ENCODE measurements at places on chromosomes 7 and 10.
A peak's percentile ranks its signal among the peaks of the same experiment; 100 is the strongest.

- peak; percentile 35 for DNase-seq
Observed at GRCh38 chr7:38311329-38311937, 38.0 kb upstream of the TARP start.

DNA sequence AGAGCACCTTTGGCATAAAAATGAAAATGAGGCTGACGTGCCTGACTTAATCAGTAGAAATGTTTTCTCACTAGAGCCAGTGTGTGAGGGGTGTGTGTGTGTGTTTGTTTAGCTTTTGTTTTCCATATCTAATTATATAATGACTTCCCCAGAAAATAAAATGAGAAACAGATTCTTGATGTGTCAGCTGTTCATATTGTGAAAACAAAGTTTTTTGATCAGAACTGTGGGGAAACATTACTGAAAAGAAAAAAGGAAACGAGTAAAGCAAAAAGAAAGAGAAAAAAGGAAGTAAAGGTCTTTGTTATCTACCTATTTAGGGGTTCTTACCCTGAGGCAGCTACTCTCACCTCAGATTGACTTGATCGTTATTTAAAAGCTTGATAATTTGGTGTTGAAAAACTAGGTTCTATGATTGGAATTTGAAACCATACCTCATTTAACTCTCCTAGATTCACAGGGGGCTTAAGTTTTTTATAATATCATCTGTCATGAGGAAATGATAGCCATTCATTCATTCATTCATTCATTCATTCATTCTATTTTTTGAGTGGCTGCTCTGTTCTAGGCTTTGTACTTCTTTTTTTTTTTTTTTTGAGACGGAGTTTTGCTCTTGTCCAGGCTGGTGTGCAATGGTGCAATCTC, 58.0 kb downstream of the CREM start:
- no peak for DNase-seq

GRCh38 chr10:129538236-129538635, 71.2 kb downstream of the MGMT start:
- no peak for DNase-seq

- no peak for DNase-seq
Observed at GRCh38 chr10:14674376-14675050, 100.2 kb downstream of the FAM107B start.

DNA sequence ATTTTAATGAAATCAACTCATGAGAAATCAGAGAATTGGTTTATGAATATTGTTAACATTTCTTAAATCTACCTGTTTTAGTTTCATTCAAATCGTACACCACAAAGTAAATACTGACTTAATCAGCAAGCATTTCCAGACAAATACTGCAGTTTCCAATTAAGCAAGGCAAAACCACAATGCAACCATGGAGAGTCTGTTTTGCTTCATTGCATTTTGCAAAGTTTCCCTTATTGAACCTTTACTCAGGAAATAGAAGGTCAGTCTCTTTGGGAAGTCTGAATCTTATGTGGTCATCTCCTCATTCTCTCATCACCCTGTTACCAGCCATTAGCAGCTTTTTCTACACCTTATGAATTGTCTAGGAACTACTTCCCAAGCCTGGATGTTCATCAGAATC, 400.5 kb downstream of the IPMK start:
- no peak for DNase-seq

GRCh38 chr10:113889911-113890310, 35.5 kb downstream of the NHLRC2 start:
- DNase-seq = no peak

GRCh38 chr7:79377097-79377496, 76.4 kb downstream of the MAGI2 start:
- no peak for DNase-seq

DNA sequence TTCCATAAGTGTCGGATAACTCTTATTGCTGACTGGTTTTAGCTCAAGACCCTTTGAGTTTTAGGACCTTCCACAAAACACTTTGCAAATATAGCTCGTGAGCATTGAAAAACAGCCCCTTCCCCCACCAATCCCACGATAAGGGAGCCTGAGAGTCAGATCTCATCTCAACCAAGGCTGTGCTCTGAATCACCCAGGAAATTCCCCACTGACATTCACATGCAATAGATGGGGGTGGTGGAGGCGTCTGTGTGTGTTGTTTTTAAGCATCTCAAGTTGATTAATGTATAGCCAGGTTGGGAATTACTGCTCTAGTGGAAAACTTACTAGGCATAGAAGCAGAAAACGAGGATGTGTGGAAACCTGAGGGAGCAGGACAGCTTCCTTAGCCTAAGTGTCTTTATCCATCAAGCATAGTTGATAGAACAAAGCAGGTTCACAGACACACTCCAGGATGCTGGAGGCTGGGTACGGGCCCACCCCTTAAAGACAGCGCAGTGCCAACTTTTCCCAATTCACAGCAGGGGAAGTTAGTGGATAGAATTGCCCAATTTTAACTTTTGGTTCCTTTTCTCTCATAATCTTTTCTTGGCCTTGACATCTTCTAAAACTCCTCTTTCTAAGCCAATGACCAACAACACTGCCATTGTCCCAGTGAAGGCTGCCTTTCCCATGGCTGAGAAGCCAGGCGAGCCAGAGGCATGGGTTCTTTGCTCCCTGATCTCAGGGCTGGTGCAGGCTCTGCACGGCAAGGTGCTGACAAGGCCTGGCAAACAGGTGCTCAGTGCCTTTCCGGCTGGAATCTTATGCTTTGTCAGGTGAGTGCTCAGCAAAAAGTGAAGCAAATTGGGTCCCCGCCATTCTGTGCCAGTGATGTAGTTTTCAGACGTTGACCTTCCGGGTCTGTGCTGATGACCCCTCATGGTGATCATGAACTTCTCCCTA, 98.5 kb upstream of the INSIG1 start:
- DNase-seq = peak; percentile 38

DNA sequence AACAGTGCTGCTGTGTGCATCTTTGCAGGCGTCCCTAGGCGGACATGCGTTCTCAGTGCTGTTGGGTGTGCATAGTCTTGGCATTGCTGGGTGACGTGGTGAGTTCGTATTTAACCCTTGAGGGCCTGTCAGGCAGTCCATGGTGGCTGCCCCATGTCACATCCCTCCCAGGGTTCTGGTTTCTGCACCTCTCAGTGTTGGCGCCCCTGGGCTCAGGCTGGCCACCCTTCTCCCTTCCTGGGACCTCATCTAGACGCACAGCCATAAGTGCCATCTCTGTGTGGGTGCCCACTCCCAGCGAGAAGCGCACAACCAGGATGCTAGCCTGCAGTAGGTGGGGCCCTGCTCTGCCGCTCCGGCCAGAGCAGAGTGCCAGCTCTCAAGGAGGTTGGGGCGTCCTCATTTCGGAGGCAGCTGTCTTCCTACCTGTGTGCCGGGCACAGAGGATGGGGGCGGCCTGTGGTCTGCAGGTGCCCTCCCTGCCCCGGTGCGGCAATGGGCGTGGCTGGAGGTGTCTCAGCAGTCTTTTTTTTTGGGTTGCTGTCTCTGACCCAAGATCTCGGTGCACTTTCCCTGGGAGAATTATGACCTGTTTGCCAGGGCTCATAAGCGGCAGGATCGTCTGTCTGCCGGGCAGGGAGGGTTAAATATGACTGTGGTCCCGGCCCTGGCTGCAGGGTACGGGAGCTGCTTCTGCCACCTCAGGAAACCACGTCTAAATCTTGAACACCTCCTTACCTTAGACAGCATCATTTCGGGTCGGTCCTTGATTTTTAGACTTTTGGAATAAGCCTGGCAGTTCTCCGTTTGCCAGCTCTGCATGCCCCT, 6.5 kb downstream of the INPP5A start:
- DNase-seq = peak; percentile 62

DNA sequence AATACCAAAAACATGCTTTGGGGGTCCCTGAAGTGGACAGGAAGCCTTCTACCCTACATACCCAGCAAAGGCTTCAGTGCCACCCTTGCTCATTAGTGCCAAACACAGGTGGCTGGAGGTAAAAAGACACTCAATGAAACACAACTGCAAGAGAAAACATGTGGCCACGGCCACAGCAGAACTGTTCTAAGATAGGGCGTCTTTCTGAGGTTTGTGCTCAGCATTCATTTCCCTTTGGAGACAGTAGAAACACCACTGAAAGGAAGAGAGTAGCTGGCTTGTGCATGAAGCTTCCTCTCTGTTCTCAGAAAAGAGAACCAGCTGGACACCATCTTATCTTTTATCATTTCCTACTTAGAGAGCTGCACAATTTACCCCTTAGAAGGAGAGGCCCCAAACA, 143.0 kb downstream of the PLXNA4 start:
- no peak for DNase-seq

DNA sequence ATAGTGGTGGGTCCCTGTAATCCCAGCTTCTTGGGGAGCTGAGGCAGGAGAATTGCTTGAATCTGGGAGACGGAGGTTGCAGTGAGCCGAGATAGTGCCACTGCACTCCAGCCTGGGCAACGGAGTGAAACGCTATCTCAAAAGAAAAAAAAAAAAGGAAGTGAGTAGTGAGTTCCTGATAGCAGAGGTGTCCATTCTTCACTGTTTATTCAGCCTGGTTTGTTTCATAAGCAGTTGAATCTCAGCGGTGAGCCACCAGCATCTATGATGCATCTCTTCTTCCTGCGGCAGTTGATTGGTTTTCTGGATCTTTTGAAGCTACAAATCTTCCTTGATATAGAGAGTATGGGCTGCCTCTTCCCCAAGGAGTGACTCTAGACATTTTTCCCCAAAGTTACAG, 316.1 kb upstream of the MTPN start:
- DNase-seq = no peak

DNA sequence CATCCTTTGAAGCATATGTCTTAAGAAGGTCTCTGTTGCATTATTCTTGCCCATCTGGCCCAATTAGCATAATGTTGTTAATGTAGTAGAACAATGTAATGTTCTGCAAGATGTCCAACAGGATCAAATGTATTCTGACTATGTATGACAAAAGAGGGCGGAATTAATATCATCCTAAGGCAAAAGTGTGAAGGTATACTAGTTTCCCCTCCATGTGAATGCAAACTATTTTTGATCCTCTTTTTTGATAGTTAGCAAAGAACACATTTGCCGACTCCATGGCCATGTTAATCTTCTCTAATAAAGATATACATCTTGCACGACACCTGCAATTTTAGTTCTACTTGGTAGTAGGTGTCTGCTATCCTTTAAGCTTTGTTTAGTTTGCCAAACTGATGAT, 157.6 kb downstream of the ATRNL1 start:
- no peak for DNase-seq

DNA sequence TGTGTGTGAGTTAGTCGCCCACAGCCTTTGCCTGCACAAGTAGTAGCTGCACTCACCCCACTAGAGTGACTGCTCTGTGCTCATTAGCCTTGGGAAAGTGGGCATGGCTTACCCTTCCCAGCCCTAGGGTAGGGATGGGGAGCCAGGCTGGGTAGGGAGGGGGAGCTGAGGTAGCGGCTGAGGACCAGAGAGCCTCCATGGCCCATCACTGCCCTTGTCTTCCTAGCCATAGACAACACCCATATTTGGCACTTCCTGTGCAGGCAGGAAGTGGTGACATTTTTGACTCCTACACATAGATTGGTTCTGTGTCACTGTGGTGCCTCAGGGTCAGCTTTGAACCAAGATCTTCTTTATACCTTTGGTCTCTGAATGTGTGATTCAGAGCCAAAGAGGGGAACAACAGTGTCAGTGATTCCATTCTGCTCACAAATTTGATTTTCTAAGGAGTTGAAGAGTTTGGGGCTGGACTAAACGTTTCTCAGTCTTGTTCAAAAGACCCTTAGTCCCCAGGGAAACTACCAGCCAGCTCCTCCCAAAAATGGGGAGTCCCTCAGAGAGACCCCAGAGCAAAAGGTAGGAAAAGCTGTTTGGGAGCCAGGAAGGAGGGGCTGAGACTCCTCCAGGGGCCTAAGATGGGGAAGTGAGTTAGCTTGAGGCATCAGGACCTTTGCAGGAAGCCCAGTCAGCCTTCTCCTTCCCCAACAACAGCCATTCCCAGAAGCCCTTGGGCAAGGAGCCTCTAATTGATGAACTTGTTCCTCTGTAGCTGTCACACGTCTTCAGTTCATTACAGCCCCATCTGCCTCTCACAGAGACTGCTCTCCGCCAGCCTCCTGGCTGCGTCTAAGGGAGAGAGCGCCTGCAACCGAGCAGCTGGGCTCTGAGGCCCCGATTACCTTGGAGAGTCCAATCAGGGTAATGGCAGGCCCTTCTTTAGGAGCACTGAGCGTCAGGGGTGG, 135.0 kb downstream of the CDH23 start:
- DNase-seq = no peak

DNA sequence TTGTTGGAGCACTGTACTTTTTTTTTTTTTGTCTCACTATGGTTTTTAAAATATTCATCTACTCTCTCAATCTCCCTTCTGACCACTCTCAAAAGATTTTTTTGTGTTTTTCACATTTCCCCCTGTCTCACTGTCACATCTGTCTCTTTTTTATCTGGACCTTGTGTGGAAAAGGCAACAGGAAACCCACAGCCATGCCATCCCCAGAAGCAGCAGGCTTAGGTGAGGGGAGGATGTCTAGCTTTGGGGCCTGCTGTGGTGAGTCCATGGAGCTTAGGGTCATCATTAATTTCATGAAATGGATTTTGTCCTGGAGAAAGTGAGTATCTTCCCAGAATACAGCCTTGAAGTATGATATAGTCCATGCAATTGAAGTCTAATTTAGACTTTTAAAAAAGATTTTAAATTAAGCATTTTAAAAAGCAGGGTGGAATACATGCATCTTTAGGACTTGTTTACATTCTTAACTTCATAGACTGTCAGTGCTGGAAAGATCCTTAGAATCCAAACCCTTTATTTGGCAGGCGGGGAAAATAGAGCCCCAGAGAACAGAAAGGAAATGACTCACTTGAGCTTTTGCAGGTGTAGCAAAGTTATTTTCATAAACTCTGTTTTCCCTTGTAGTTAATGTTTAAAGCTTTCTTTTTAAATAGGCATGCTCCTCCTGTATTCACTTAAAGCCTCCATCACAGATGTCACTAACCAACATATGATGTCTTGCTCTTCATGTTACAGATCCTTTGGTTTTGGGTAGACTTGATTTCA, 25.1 kb downstream of the MINDY4 start:
- no peak for DNase-seq

- DNase-seq = no peak
Observed at GRCh38 chr10:67770537-67770936, 67.5 kb downstream of the DNAJC12 start.

DNA sequence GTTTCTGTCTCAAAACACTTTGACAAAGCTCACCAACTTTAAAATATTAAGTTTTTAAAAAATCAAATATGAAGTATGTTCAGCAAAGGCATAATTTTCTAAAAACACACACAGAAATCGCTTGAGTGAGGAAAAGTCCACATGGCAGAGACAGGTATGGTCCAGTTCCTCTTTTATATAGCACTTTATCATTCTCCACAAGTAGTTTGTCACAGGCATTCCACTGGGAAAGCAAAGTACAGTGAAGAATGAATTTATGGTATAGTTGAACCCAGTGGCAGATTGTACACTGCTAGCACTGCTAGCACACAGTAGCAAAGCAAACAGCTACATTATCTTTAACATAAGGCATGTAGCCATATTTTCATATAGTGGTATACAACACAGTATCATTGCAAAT, 102.3 kb downstream of the HECTD2 start:
- DNase-seq = no peak

- DNase-seq = no peak
Observed at GRCh38 chr10:68052463-68052862, 22.6 kb downstream of the HERC4 start.

- DNase-seq = no peak
Observed at GRCh38 chr7:156140447-156140846, 328.2 kb upstream of the SHH start.

Data from CD4-positive, alpha-beta T cell treated with Interleukin-17A for 4 hours (primary cell).